ENCODE measurements at places on chromosomes 6 and 20.

GRCh38 chr6:90425161-90425641, 128.6 kb upstream of the BACH2 start:
- DNase-seq, result no peak

DNA sequence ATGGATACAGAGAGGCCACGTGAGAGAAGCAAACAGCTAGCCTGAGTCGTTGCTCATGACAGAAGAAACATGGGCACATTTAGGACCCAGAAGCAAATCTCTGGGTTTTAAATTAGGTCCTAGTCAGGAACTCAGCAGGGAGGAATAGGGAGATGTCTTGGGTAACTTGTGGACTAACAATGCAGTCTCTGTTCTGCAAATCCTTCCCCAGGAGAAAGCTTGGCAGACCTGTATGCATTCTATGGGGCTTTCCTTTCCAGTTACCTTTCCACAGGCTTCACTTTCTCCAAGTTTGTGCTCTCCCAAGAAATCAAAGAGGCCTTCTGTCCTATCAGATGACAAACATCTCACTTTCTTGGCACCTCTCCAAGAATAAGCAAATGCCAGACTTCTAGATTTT, 47.2 kb upstream of the PLCB4 start:
- DNase-seq, result no peak

GRCh38 chr6:22468256-22468965, 101.0 kb upstream of the HDGFL1 start:
- no peak for DNase-seq

- DNase-seq, result no peak
These were observed 11.8 kb downstream of the CST7 start for GRCh38 chr20:24960861-24961260.

- no peak for DNase-seq
These were observed 70.7 kb downstream of the GFRAL start for GRCh38 chr6:55397986-55398385.

- no peak for DNase-seq
These were observed 610.1 kb upstream of the FLRT3 start for GRCh38 chr20:14947536-14947935.

GRCh38 chr6:34145161-34146020, 496 bp downstream of the GRM4 start:
- peak; percentile 57 for DNase-seq

GRCh38 chr6:108665495-108666196, 104.9 kb downstream of the FOXO3 start:
- DNase-seq, result no peak

GRCh38 chr6:56946368-56946767, 8.5 kb upstream of the BEND6 start:
- DNase-seq, result no peak

DNA sequence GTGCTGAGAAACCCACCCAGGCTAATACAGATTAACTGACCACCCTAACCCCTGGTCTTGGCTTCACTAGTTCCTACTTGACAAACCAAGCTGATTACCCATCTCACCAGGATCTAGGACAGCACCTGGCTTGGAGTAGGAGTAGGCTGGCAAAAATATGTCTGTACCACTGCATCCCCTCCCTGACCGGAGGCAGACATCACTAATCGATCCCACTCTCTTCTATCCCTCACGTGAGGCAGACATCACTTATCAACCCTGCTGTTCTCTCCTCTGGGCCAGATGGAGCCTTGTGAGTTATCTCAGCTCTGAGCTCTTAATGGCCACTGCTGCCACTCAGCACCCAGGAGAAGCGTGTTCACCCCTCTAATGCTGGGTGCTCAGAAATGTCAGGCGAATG, 324.3 kb downstream of the CDH4 start:
- DNase-seq, result no peak

DNA sequence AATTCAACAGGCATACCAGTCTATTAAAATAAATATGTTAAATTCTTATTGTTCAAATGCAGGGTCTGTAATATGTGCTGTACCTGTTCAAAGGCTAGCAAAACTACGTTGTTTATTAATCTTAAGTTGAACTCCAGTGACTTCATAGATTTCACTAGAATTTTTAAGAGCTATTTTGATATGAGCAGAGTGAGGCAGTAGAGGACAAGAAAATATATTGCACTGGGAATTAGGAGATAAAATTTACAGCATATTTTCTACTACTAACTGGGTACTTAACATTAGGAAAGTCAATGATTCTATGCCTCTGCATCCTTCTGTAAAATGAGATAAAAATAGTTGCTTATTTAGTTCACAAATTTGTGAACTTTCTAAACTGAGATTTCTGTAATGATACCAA, 162.2 kb upstream of the BMP5 start:
- DNase-seq, result no peak

- peak; percentile 5 for DNase-seq
These were observed 107.0 kb downstream of the OLIG3 start for GRCh38 chr6:137387096-137387764.

GRCh38 chr20:46572153-46572552, 21.7 kb upstream of the OCSTAMP start:
- no peak for DNase-seq

DNA sequence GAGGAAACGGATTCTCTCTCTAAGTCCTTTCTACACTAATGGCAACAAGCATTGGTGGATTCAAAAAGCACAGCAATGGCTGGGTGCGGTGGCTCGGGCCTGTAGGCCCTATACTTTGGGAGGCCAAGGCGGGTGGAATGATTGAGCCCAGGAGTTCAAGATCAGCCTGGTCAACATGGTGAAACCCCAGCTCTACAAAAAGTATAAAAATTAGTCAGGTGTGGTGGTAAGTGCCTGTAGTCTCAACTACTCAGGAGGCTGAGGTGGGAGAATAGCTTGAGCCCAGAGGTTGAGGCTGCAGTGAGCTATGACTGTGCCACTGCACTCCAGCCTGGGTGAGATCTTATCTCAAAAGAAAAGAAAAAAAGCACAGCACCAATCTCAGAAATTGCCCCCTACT, 19.3 kb downstream of the PAQR8 start:
- no peak for DNase-seq

DNA sequence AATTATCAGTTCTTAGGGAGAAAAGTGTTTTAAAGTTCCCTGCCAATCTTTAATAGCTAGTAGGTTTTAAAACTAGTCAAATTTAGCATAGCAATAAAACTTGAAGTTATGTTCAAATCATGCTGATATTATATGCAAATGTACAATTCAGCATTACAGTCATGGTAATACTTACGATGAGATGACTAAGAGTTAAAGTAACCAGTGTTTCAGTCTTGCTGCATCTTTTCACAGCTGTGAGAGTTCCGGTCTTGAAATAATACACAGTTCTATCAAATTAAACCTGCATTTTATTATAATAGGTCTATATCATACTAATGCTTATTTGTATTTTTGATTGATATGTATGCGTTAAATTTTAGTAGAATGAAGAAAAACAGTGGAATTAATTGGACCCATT, 26.1 kb downstream of the POPDC3 start:
- no peak for DNase-seq

- no peak for DNase-seq
These were observed 40.0 kb downstream of the IYD start for GRCh38 chr6:150408842-150409241.

DNA sequence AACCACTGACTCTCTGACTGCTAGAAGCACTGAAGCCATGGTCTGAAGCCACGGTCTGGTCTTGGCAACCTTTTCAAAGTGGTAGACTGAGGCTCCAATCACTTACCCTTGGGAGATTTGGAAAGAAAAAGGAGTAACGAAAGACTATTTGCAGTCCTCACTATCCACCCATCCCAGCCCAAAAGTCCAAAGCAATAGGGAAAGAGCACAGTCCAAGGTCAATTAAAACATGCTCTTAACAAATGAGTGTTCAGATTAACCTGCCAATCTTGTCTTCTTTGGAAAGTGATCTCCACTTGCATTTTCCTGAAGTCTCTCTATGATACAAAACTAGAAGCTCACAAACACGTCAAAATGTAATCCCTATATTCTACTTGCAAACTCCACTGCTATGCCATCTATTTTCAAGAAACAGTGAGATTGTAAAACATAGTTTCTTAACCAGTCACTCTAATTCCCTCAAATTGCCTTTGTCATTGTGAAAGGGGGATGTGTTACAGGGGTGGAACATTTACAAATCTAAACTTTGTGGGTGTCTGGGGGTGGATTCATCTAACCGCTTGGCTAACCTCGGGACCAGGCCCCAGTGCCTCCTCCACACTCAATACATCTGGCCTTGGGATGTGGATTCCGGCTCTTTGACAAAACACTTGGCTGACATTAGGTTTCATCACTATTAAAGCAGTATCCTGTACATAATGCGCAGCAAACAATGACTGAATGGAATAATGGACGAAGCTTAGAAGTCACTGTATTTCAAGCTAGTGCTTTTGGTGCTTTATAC, 56.4 kb downstream of the B4GALT5 start:
- DNase-seq, result no peak

DNA sequence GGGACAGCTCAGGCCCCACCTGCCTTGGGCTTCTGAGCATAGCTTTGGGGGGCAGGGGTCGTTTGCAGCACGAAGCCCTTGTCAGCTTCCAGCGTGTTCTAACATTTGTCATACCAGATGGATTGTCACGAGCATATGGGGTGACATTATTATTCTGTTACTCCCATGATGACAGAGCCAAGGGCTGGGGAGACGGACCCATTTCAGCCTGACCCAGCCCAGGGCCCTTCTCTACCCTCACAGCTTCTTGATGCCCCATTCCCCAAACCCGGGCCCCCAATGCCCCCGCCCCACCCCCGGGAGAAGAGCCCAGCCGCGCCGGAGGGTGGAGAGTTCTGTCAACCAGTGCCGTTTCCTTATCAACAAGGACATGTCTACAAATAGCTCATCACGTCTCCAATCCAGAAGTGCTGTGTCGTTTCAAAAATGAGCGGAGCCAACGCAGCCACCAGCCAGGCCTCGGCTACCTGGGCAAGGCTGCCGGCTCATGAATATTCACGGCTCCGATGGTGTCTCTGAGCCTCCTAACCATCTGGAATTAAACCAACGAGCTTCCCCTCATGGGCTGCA, 9.6 kb upstream of the CHRNA4 start:
- peak; percentile 11 for DNase-seq

- DNase-seq, result no peak
These were observed 626.5 kb upstream of the MAP3K7 start for GRCh38 chr6:91213229-91213901.

- DNase-seq, result no peak
These were observed 43.9 kb upstream of the FABP7 start for GRCh38 chr6:122735582-122735981.

DNA sequence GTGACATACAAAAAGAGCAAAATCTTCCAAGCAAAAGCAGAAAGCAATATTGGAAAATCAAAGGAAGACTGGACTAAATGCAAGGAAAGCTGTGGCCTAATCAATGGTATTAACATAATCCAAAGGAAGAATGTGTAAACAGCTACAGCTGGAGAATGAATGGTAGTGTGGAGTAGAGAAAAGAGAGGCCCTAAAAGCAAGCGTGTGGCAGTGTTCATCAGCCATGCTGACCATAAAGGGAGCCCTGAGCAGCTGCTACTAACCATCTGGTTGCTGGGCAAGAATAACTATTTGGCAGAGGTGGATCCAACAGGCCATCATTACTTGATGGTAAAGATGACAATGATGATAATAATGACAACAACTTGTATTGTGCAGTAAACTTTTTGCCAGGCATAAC, 148.5 kb upstream of the BEND6 start:
- no peak for DNase-seq

DNA sequence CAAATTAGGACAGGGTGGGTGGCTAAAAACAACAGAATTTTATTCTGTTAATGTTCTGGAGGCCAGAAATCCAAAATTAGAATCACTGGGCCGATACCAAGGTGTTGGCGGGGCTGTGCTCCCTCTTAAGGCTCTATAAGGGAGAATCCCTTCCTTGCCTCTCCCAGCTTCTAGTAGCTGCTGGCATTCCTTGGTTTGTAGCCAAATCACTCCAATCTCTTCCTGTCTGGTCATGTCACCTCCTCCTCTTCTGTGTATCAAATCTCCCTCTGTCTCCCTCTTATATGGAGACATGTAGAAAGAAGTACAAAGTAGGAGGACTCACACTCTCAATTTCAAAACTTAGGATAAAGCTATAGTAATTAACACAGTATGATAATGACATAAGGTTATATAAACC, 102.9 kb upstream of the SIRPA start:
- no peak for DNase-seq

GRCh38 chr6:24004062-24004461, 122.0 kb upstream of the NRSN1 start:
- no peak for DNase-seq

DNA sequence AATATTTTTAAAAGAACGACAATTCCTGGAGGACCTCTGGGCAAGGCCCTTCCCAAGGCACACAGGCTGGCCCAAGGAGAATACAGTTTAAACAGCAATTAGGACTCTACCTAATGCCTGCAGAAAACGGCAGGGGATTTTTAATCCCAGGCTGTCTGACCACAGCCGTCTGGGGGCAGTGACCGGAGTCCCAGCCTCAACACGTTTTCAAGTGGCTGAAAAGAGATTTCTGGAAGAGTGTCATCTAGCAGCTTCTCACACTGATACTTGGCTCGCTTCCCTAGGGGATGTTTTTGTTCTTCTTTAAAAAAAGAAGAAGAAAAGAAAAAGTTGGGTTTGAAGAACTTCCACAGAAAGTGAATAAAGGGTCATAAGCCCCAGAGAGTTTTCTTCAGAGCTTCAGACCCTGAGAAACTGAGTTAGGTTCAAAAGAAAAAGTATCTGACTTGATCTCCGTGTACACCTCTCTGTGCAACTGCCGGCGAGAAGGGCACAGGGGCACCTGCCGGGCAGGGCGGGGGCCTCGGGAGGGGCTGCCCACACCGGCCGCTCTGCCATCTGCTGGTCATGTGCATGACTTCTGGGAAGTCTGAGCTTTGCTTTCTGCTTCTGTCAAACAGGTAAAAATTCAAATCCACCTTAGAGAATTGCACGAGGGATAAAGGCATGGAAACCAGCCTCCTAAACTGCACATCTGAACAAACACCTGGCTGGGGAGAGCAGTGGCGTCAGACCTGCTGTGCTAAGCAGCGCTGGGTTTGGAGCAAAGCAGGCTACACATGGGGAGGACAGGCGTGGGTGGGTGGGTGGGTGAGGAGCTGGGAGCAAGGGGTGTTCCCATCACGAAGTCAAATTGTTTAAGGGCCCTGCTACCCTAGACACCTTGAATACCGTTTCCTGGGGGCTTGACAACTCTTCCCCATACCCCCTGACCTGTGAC, 33.0 kb downstream of the RRBP1 start:
- DNase-seq, result peak; percentile 41
